ENCODE measurements at places on chromosomes 6 and 20.

DNA sequence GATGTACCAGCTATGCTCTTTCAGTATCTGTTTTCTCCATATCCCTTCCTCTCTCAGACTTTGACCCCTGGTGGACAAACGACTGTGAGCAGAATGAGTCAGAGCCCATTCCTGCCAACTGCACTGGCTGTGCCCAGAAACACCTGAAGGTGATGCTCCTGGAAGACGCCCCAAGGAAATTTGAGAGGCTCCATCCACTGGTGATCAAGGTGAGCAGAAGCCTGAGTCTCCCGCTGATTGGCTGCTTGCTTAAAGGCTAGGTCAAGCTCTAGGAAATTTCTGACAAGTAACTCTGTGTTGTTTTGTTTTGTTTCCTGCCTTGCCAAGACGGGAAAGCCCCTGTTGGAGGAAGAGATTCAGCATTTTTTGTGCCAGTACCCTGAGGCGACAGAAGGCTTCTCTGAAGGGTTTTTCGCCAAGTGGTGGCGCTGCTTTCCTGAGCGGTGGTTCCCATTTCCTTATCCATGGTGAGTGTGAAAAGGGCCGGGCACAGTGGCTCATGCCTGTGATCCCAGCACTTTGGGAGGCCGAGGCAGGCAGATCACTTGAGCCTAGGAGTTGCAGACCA lies 28.6 kb downstream of the C6orf89 start:
- DNase-seq: peak; percentile 54

DNA sequence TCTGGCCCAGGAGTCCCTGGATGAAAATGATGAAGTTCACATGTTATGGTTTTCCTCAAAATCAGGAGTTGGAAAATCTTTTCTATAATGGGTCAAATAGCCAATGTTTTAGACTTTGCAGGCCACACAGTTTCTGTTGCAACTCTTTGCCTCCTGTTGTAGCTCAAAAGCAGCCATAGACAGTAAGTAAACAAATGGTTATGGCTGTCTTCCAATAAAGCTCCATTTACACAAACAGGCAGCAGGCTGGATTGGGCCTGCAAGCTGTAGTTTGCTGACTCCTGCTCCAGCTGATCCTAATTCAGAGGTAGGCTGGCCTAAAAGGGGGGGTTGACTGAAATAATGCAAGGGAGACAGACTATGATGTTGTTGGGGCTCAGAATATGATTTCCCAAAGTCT lies 33.0 kb downstream of the METTL24 start:
- DNase-seq: no peak

GRCh38 chr6:151289399-151290007 lies 49.7 kb downstream of the AKAP12 start:
- DNase-seq: no peak

DNA sequence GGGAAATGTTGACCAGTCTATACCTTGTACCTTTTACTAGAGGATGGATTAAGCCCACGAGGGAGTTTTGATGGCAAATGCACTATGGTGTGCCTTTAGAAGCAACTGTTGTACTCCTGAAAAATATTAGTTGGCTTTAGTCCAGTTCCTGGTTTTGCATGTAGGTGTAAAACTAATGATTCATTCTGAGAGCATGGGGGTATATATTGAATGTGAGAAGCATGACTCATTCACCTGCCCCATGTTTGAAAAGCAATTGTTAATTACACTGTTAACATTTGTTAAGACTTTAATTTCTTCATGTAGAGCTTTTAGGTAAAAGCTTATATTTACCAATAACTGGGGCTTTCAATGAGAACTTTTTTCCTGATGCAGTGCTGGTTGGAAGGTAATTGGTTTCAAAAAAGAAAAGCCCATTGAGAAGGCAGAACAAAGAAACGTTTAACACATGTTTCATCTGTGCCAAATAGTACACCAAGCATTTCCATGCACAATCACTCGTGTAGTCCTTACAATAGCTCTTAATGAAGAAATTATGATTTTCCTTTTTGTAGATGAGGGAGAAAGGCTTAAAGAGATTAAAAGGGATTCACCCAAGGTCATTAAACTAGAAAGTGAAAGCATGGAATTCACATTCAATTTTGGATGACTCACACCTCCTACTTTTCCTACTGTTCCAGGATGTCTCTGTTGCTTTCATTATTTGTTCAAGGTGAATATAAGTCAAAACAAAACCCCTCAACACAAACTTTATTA lies 134.1 kb downstream of the CCDC170 start:
- no peak for DNase-seq

Measured in ureter (tissue), 1 donor.